NCI-H2081 (cell line): ENCODE measurements at places on chromosomes 12 and 14.

DNA sequence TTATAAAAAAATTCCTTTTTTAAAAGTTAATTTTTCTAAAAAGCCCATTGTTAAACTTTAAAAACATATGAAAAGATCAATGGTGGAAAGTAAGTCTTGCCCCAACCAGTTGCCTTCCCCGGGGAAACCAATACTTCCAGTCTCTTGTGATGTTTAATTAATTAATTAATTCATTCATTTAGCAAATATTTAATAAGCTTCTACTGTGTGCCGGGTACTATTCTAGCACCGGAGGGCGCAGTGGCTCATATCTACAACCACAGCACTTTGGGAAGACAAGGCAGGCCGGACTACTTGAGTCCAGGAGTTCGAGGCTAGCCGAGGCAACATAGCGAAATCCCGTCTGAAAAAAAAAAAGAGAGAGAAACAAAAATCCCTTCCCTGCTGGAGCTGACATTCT, 87.4 kb downstream of the HECTD4 start:
- DNase-seq: no peak

DNA sequence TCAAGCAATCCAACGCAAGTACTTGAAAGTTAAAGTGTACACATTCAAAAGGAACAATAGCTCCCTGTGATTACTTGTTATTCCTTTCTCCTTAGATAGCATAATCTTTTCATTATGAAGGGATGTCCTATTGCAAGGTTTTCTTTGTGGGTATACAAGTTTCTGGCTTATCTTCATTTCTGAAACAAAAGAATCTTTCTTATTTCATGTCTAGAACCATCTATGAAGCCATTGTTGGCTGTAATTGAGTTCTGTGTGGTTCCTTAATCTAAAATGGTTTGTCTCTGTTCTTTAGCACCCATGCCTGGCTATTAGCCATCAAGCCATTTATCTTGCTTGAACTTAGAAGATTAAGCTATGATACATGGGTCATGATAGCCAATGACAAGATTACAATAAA, 95.0 kb downstream of the VEZT start:
- DNase-seq: no peak

DNA sequence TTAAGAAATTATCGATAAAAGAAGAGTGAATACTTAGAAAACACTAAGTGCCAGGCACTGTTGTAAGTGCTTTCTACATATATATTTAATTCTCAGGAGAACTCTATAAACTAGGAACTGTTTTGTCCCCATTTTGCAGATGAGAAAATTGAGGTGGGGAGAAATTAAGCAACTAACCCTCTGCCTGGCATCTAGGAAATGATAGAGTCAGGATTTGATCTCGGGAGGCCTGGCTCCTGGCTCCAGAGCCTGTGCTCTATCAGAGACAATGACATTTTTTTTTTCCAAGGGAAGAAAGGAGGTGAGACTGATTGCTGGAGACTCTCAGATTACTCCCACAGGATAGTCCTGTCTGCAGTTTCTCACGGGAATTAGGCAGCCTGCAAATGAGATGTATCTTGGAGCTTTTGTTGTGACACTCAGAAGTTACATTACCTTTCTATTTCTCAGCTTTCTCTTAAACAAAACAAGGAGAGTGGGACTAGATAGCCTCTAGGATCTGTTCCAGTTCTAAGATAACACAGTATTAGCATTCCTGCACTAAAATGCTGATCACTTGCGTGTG, 1.4 kb upstream of the FAM234B start:
- DNase-seq: no peak

- no peak for DNase-seq
Measured at GRCh38 chr12:53481939-53482586, 17.2 kb downstream of the MAP3K12 start.

GRCh38 chr12:113298861-113299545, 35.9 kb downstream of the SLC8B1 start:
- DNase-seq: no peak

GRCh38 chr14:64478634-64479250, 13.4 kb downstream of the AKAP5 start:
- DNase-seq: peak; percentile 17

GRCh38 chr14:41891624-41892023, 284.9 kb downstream of the LRFN5 start:
- no peak for DNase-seq

DNA sequence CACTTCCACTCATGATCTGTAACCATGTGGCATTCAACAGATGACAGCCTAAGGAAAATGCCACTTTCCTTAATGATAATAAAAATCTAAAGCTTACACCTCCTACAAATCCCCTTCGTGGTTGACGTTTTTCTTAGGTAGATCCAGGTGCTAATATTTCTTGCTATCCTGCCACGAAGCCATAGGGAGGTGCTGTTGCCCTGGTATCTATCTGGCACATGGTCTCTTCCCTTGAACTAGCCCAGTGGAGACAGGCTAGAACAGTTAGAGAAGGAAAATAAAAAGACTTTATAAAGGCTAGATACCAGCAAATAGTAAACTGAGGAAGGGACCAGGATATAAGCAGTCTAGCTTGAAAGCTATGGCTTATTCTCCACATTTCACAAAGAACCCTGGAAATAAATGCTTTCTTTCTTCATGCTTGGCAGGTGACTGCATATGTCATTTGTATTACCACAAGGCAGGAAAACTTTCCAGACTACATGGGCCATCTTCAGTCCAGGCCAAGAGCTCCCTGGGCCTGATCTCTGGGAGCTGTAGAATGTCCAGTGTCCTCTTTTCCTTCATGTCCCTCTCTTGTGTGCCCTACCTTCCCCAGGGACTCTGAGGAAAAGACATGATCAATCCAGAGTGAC, 15.3 kb downstream of the SPIC start:
- DNase-seq: peak; percentile 48

GRCh38 chr12:39892146-39892545, 213.7 kb downstream of the SLC2A13 start:
- no peak for DNase-seq

- DNase-seq: no peak
Measured at GRCh38 chr12:96766232-96766631, 140.8 kb upstream of the NEDD1 start.

DNA sequence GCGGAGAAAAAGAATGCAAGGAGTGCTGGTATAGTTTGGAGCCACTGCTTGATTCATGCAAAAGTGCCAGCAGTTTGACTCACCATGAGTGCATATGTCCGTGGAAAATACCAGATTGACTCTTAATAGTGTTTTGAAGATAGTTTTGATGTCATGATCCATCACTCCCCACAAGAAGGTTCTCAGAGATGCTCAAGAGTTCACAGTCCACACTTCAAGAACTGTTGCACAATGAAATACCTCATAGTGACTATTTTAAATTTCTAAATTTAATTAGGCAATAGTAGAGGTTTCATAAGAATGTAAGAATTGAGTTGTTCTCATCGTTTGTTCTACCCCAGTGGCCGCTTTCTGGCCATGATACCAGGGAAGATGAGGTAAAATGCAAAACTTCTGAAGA, 286.6 kb upstream of the RGS6 start:
- no peak for DNase-seq

DNA sequence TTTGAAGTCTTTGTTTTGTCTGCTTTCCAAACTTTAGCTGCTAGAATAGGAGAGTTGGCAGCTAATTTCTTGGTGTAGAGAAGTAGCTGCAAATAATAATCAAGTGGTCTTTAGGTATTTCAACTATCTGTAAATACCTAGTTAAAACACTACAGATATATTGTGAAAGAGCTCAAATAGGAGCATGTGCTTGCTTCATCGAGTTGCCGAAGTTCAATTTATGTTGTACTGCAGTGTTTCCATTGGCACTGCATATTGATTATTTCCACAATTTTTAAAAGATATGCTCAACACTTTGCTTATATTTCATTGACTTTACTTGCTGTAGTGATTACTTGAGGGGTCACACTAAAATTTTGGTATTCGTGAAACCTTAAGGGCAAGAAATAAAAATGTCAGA, 131.6 kb upstream of the BMP4 start:
- no peak for DNase-seq

DNA sequence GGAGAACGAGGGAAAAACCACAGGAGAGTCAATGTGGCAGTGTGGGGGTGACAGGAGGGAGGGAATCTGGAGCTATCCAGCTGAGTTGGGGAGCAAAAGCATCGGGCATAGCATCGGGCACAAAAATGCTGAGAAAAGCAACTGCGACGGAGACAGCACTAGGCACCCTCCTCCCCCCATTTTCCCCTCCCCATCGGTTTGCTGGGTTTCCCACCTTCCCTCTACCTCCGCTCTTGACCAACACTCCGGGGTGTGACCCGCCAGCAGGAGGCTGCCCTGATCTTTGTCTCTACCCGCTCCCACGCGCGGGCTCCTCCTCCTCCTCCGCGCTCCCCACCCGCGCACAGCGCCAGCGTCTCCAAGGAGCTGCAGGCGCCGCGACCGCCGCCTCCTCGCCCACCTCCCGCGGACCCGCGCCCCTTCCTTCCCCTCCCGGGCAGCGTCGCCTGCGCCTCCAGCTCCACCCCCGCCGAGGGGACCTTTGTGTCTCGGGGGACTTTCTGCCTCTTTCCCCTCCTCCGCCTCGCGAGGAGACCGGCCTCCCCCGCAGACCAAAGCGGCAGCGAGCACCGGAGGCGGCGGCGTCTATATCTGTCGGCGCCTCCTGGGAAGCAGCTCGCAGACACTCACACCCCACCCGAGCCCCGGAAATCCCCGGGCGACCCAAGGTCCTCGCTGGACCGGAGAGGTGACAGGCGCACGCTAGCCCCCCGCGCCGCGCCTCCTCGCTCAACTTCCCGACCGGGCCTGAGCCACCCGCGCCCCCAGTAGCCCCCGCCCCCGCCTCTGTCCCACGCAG, 920 bp downstream of the CDK17 start:
- peak; percentile 65 for DNase-seq

DNA sequence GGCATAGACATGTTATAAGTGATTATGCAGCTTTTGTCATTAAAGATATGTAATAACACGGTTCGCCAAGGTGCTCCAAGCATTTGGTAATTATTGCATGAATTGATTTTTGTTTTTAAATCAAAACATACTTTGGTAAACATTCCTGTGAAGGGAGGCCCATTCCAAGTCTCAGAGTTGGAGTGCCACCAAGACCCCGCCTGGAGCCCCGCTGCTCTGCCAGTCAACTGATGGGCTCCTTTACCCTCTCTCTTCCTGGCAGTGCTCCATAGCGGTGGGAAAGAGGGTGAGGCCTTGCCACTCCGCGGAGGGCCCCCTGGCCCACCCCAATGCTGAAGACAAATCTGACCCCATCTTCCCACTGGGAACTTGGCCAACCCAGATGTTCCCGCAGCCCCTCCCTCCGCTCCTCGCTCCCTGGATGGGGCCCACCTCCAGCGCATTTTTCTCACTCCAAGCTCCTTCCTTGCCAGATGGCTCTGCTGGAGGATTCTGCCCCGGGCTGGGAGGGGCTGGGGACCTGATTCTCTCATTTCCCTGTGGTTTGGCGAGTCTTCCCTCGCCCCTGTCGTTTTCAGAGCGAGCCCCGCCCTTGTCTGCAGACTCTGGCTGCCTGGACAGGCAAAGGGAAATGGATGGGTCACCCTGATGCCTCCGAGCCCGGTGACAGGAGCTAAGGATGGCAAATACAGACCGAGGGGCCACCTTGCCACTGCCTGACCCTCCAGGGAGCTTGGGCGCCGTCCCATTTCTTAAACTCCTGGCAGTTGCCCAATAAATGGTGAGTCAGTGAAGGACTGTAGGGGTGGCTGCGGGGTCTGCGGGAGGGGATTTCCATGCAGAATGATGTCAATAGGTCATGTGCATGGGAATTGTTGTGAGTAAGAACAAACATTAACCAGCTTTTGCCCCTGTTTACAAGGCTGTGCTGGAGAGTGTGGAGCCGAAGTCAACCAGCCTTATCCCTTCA, 9.2 kb upstream of the PAPLN start:
- DNase-seq: no peak

DNA sequence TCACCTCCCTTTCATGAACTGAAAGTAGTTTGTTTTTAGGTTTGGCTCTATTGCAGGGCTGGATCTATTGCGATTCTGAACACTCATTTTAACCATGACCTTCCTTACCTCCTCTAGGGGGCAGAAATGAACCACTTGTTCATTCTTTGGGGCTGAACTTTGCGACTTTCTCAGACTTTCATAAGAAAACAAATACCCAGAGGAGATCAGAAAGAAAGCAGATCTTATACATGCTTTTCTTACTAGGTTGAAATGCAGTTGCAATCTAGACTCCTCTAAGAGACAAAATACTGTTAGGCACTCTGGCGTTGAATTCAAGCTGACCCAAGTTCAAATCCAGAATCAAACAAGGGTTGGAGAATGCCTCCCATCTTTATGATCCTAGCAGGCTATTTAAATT, 32.6 kb upstream of the PLEKHG3 start:
- peak; percentile 46 for DNase-seq

GRCh38 chr14:101862177-101862576, 100.7 kb downstream of the PPP2R5C start:
- DNase-seq: no peak
